CD14-positive monocyte (primary cell): ENCODE measurements at places on chromosomes 7 and 10.

DNA sequence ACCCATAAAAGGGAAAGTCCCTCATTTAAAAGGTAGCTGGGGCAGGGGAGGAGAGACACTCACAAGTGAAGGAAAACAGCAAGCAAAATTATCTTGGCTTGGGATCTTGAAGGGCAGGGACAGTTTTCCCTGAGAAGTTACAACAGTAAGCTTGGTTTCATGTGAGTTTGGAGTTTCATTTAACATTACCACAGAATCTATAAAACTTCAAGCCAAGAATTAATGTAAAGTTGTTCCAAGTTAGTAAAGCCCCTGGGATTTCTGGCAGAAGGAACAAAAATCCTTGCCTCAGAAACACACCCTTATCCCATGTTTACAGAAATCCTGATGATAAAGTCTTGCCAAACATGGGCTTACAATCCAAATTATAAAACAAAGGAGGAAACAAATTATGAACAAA is 19.2 kb downstream of the CRPPA start:
- DNase-seq: no peak

DNA sequence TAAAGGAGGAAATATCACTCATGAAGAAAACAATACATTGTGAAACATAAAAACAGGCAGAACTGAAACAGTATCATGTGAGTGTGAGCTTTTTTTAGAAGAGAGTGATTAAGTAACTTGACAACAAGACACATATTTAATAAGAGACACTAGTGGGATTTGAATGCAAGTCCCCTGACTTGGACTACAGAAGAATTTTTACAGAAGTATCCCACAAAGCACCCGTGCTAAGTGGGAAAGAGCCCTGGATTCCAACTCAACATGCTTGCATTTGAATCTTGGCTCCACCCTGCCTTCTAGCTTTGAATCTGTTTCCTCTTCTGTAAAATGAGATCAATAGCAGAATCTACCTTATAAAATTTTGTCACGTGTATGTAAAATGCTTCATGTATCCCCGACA is 166.2 kb downstream of the ZNF365 start:
- peak; percentile 54 for DNase-seq

DNA sequence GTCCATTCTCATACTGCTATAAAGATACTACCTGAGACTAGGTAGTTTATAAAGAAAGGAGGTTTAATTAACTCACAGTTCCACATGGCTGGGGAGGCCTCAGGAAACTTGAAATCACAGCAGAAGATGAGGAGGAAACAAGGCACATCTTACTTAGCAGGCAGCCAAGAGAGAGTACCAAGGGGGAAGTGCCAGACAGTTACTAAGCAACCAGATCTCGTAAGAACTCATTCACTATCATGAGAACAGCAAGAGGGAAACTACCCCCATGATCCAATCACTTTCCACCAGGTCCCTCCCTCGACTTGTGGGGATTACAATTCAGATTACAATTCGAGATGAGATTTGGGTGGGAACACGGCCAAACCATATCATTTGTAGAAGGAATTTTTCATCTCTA is 36.3 kb downstream of the NHLRC2 start:
- no peak for DNase-seq

DNA sequence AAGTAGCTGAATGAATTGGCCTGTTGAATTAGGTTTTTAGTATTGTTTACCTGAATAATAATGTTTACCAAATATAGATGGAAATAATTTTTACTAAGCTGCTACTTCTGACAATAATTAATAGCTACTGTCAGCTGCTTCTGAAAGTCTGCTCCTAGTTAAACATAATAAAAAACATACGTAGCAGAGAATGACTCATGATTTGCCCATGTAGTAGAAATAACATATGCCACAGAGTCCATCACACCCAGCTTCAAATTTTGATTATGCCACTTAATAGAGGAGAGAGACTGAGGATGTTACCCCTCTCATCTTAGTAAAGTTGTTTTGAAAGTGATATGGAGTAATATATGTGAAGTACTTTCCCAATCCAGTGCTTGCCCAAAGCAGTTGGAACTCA is 57.6 kb upstream of the MDFIC start:
- DNase-seq: no peak

- no peak for DNase-seq
Observed at GRCh38 chr10:652233-652632, 37.2 kb downstream of the DIP2C start.

- no peak for DNase-seq
Observed at GRCh38 chr7:126803990-126804389, 448.8 kb downstream of the GRM8 start.

DNA sequence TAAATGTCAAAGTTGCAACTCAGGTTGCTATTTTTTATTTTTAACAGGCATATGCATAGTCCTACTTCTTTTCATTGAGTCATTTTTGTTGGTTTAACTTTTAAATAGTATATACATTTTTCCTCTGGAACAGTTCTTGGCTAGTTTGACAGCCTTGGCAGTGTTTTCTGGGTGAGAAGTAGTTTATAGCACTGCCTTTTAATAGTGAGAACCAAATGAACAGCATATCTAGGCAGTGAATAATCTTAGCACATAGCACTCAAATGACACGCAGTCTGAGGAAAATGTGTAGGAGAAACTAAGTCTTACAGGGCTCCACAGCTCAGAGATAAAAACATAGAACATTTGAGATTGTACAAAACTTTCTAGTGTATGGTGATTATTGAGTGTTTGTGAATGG is 265.5 kb upstream of the POT1 start:
- no peak for DNase-seq

GRCh38 chr10:114681542-114681941 is 23.5 kb upstream of the ABLIM1 start:
- DNase-seq: no peak

- DNase-seq: no peak
Observed at GRCh38 chr10:88890681-88891381, 10.8 kb downstream of the STAMBPL1 start.

GRCh38 chr10:29811751-29812427 is 177.1 kb upstream of the SVIL start:
- DNase-seq: peak; percentile 37

DNA sequence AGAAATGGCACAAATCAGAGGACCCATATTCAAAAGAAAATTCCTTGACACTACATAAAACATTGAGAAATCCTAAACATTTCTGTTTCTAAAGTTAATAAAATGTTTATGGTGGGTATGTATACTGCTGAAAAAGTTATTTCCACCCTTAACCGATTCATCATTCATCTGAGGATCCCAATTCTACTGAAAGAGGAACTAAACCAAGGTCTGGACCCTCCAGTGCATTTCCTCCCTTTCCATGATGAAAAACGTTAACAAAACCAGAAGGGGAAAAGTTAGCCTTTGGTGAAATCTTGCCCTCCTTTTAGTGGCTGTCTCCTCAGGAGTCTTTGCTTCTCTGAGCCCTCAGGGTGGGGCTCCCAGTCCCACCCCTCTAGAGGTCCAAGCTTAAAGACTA is 144.5 kb upstream of the ASAH2 start:
- no peak for DNase-seq

- no peak for DNase-seq
Observed at GRCh38 chr10:120983721-120984120, 132.6 kb downstream of the WDR11 start.

GRCh38 chr10:78211561-78212051 is 177.9 kb downstream of the RPS24 start:
- DNase-seq: no peak

DNA sequence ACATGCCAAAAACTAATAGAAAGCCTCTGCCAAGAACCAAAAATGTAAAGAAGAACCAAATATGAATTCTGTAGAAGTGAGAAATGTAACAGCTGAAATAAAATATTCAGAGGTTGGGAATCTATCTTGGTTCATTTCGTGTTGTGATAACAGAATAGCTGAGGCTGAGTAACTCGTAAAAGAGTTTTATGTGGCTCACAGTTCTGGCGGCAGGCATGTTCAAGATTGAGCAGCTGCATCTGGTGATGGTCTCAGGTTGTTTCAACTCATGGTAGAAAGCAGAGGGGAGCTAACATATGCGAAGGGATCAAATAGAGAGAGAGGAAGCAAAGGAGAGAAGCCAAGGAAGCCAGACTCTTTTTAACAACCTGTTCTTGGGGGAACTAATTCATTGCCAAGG is 717.2 kb downstream of the TNS3 start:
- no peak for DNase-seq

DNA sequence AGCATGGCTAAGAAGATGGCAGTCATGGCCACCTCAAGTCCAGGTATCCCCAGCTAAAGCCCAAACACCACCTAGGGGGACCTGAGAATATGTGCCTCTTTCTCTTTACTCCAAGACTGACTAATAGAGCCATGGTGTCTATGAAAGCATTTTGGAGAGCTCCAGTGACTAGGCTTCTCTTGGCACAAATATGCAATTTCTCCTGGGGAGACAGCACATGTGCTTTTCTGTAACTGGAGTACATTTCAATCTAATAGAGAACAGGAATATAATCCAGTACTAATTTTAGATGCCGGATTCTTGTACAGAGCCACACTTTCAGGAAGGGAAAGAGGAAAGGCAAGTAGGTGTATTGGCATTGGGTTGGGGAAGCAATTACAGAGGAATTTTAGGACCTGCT is 260.1 kb downstream of the BMPER start:
- no peak for DNase-seq

DNA sequence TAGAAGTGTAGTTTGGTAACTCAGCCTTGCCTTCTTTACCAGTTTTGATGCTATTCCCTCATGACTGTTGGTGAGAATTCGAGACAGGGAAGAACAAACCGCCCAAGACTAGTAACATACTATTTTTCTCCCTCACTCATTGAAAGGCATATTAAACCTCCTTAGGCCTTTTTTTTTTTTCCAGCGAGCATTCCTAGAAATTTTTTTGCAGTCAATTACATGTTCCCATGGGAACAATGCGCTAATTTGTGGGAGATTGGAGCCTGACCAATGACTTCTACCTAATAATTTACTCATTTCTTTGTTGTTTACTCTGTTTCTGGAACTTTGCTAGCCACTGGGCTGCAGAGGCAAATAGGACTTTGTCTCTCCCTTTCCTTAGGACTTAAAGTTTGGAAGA is 6.0 kb downstream of the VPS50 start:
- DNase-seq: no peak

DNA sequence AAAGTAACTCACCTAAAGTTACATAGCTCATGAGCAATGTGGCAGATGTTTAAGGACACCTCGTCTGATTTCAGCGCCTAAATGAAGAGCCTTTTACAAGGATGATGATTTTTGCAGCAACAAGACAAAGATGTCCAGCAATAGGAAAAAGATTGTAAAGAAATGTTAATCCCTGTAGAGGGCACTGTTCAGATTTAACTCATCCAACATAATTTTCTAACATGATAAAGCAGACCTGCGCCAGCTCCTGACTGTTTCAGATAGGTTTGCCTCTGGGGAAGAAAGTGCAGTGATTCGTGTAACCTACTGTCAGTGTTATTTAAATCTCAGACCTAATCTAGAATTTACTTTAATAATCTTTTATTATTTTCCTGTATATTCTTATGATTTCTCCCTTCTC is 595.2 kb downstream of the AUTS2 start:
- no peak for DNase-seq

GRCh38 chr10:47376522-47377220 is 7.4 kb downstream of the ZNF488 start:
- no peak for DNase-seq

GRCh38 chr7:23915236-23915635 is 205.2 kb downstream of the STK31 start:
- no peak for DNase-seq

GRCh38 chr7:157372300-157373232 is 35.8 kb downstream of the DNAJB6 start:
- DNase-seq: no peak

DNA sequence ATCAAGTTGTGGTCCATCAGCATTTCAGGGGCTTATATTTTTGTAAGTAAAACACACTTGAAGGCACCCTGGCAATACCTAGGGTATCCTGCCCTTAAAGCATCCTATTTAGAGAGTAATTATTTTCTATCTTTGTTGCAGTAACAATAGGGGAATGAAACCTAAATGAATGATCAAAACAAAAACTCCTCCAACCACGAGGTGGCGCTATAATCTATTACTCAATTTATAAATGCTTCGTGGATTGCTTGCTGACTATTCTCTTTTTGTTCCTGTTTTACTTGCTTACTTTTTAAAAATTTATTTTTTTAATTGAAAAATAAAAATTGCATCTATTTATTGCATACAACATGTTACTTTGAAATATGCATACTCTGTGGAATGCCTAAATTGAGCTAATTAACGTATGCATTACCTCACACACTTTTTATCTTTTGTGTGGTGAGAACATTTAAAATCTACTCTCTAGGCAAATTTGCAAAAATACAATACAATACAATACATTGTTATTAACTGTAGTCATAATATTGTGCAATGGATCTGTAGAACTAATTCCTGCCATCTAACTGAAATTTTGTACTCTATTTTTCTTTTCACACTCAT is 147.7 kb upstream of the BMPER start:
- DNase-seq: no peak

DNA sequence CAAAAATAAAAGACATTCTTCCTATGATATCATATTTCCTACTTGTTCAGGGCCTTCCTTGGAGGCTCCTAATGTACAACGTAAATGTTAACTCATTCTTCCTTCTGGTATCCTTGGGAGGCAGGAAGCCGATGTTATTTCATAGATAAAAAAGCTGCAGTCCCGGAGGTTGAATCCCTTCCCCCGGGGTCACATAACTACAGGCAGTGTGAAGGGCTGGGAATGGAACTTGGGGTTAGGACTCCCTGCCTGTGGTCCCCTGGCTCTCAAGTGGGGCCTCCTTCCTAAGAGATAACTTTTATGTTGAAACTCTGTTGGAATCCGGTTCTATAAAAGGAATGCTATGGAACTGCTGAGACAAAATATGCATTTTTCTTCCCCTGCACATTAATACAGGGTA is 14.9 kb upstream of the CCDC3 start:
- no peak for DNase-seq

DNA sequence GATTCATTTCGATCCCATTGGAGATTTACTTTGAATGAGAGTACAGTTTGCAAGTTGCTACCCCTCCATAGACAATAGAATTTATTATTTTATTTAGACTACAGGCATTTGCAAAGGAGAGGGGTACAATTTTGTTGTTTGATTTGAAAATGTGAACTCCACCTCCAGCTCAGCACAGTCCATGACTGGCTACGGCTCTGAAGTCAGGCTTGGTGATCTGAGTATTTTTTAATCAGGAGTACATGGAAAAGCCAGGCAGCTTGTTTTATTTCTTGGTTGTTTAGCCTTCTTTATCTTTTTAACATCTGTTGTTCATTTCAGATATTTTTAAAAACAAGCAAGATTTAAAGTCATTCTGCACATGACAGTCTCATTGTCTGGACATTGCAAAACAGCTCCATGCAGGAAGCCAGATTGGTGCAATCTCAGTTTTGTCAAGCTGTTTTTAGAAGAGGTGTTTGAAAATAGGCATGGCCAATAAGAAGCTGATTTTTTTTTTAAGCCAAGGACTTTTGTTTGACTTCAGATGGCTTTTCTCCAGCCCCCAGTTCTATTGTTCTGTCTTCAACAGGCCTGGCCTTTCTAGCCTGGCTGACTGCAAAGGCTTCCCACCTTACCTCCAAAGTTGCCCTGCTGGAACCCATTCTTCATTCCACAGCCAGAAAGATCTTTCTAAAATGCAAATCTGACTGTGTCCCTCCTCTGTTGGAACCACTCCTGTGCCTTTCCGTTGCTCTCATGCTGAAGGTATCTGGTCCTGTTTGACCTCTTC is 12.2 kb downstream of the PLXDC2 start:
- peak; percentile 49 for DNase-seq
